Vagina (tissue), 2 donors: ENCODE measurements at places on chromosomes 3 and 15. TPM values are rescaled to one million over a fixed set of nuclear protein-coding genes. Genes with fewer than 3 reads are reported as not detected.

- DNase-seq = no peak
Observed at GRCh38 chr15:92772626-92773244, 117.2 kb upstream of the FAM174B start.

- DNase-seq = peak; percentile 96
Observed at GRCh38 chr15:20348291-20348899, 193.2 kb downstream of the GOLGA6L6 start.

DNA sequence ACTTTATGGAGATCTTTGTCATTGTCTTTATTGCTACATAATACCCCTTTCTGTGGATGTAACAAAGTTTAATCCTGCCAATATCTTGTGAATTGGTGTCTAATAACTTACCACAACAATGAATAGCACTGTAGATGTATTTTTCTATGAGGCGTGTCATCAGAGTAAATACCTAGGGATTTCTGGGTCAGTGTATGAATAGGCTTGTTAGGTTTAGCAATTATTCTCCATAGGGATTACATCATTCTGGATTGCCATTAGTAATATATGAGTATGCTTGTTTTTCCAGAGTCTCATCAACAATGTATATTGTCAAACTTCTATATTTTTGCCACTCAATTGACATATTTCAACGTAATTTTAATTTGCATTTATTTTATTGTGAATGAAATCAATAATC lies 67.9 kb downstream of the UNC13C start:
- DNase-seq = no peak

- no peak for DNase-seq
Observed at GRCh38 chr3:179091113-179091512, 19.5 kb upstream of the ZMAT3 start.

- DNase-seq = no peak
Observed at GRCh38 chr3:45613791-45614190, 19.2 kb downstream of the LIMD1 start.

GRCh38 chr3:55330355-55330754 lies 156.8 kb downstream of the WNT5A start:
- no peak for DNase-seq

DNA sequence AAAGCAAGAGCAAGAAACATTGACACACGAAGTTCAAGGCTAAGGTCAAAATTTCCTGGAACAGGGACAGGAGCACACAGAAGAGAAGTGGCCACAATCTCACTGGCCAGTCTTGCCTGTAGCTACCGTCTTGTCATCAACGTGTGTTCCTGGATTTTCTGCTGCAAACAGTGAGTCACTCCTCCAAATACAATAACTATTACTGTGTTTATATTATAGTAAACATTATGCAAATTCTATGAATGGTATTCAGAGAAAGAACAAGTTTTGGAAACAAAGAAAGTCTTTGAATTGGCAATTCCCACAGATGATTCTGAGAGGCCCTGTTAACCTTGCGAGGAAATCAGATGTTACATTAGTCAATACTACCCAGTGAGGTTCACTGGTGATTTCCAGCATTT lies 220.5 kb downstream of the FAM43A start:
- no peak for DNase-seq

DNA sequence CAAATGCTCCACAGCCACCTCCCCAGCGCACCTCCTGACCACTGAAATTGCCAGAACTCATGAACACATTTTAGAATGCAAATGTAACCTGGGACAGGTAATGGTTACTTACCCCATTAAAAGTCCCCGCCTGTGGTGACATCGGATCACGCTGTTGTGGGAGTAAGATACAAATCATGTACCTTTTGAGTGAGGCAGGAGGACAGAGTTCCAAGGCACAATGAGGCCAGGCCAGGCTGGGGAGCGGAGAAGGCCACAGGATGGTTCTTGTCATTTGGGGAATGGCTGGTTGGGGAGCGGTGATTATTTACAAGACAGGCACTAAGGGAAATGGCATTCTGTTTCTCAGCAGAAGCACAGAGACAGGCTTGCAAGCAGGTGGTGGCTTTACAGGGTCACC lies 490.0 kb downstream of the EDEM1 start:
- no peak for DNase-seq

DNA sequence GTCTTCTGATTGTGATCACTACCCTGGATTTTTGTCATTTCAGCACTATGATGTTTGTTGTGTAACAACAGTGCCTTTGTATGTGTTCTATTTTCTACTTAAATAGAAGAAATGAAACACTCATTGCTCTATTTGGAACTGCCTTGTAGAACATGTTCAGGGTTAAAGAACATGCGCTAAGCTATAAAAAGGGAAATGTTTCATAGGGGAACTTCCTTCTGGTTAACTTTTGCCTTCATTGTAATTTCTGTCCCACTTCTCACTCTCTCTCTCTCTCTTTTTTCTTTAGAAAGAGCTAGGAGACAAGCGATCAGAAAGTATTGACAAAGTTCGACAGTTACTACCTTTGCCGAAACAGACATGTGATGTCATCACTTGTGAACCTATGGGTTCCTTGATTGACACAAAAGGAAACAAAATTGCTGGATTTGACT lies at the start of gene P2RY12:
P2RY12 (minus strand) TSS at position 13 of the 434 bp plus-strand sequence. CDS start 45,908 bp downstream, outside the sequence.
- no peak for DNase-seq

RPP25 gene
- 11.3 TPM for total RNA-seq

DNA sequence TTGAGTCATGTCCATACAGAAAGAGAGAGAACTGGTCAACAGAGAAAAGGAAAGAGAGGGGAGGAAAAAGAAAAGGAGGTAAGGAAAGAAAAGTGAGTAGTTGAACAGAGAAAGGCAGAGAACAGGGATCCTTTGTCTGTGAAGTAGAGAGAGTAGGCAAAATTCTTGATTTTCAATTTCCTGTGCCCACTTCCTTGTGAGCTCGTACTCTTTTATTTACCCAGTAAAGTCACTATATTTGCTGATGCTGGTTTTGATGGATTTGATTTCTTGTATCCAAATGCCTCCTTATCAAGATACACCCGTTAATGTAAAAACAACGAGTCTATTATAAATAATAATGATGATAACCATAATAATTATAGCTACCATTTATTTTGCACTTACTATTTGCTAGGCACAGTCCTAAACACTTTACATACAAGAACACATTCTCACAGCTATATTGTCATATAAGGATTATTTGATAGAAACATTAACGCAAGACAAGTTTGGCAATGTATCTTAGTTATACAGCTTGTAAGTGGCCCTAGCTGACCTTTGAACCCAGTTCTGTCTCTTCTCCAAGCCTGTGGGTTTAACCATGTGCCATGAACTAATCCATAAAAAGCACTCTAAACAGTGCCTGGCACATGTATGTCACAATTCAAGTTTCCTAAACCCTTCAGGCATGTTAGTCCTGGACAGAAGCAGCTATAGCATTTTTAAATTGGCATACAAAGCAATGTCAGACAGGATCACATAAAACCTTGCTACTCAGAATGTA lies 6.7 kb upstream of the P2RY1 start:
- no peak for DNase-seq

DNA sequence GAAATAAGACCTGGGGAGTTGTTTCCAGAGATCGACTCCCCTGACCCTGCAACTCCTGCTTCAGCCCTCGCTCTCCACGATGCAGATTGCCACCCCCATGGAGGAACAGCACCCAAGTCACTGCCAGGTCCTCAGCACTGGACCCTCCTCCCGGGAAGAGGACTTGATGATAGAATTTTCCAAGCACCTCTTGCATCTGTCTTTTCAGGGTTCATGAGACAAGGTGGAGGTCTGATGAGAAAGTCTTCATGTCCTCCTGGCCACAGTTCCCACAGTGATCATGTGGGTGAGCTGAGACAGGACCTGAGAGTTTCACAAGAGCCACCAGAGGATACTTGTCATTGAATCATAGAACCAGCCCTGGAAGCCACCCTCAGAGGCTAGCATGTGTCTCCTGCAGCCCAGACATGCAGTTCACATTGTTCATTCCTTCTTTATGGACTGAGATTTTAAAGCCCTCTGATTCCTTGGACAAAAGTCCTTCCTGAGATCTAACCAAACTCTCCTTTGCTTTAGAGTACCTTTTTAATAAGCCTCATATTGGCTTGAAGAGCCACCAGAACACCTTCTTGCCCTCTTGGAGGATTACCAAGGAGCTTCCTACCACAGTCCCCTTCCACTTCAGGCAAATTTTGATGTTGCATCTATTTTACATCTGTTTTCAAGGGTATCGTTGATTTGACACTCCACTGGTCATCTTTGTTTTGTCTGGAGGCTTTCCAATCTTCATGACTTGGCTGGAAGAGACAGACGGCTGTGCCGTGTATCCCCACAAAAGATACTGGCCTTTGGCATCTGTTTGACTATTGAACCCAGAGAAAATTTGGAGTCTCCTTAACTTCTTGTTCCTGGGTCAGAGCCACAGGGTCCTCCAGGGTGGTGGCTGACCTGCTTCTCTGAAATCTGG lies 224.8 kb upstream of the BHLHE40 start:
- DNase-seq = no peak

DNA sequence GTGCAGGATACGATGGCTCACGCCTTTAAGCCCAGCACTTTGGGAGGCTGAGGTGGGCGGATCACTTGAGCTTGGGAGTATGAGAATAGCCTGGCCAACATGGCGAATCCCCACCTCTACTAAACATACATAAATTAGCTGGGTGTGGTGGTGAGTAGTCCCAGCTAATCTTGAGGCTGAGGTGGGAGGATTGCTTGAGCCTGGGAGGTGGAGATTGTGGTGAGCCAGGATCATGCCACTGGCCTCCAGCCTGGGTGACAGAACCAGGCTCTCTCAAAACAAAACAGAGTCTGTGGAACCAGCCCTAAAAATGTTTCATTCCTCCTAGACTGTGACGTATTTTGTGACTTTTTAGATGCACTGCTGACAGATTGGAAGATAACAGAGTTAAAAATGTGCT lies 34.3 kb upstream of the RAD51 start:
- no peak for DNase-seq
